Regular cardiac myocyte (primary cell): ENCODE measurements at places on chromosomes 2 and 18. TPM values are rescaled to one million over a fixed set of nuclear protein-coding genes. Genes with fewer than 3 reads are reported as not detected.

Gene GCG
- total RNA-seq: not detected in 2 replicates

Gene RAD51AP2
- total RNA-seq: under 0.01 TPM in 2 replicates

Gene ANKRD29
- 0.38 and 3.9 TPM in 2 replicates for total RNA-seq

Gene RNF144A
- total RNA-seq: 0.56 and 1.5 TPM in 2 replicates

Gene C2orf66
- total RNA-seq: under 0.01 TPM in 1 of 2 replicates, not detected in the other

Gene DCDC2C
- not detected in 2 replicates for total RNA-seq

Gene UGT1A1
- total RNA-seq: not detected in 2 replicates

Gene RABL2A
- total RNA-seq: 3.6 and 10.1 TPM in 2 replicates

Gene TXNL1
- total RNA-seq: 35.0 and 64.6 TPM in 2 replicates

Gene ABCG8
- not detected in 2 replicates for total RNA-seq

Gene EGR4
- total RNA-seq: not detected in 2 replicates

Gene UNC50
- 60.4 and 64.5 TPM in 2 replicates for total RNA-seq

Gene ASB18
- total RNA-seq: not detected in 2 replicates

Gene GBX2
- not detected in 2 replicates for total RNA-seq

Gene LIPG
- 24.5 and 48.9 TPM in 2 replicates for total RNA-seq

Gene AGXT
- total RNA-seq: not detected in 2 replicates

Gene PAPOLG
- total RNA-seq: 9.8 and 10.4 TPM in 2 replicates

Gene MFF
- 51.8 and 102 TPM in 2 replicates for total RNA-seq

Gene DPYSL5
- under 0.01 TPM in 1 of 2 replicates, not detected in the other for total RNA-seq

Gene LAMA1
- 37.4 and 91.6 TPM in 2 replicates for total RNA-seq

Gene C2orf78
- total RNA-seq: not detected in 2 replicates

Gene HRH4
- total RNA-seq: under 0.01 and 0.28 TPM in 2 replicates

Gene TUBA3E
- not detected in 2 replicates for total RNA-seq

Gene PSMA8
- total RNA-seq: under 0.01 TPM in 1 of 2 replicates, not detected in the other

Gene MC2R
- total RNA-seq: not detected in 2 replicates

Gene ADAM23
- total RNA-seq: 3.9 and 4.4 TPM in 2 replicates

Gene FEV
- total RNA-seq: not detected in 2 replicates

Gene MYOM1
- 0.38 and 5.6 TPM in 2 replicates for total RNA-seq

Gene RSAD2
- 0.85 TPM in 1 of 2 replicates, not detected in the other for total RNA-seq
